ENCODE measurements at places on chromosomes 11 and 22. TPM values are rescaled to one million over a fixed set of nuclear protein-coding genes. Genes with fewer than 3 reads are reported as not detected.

DNA sequence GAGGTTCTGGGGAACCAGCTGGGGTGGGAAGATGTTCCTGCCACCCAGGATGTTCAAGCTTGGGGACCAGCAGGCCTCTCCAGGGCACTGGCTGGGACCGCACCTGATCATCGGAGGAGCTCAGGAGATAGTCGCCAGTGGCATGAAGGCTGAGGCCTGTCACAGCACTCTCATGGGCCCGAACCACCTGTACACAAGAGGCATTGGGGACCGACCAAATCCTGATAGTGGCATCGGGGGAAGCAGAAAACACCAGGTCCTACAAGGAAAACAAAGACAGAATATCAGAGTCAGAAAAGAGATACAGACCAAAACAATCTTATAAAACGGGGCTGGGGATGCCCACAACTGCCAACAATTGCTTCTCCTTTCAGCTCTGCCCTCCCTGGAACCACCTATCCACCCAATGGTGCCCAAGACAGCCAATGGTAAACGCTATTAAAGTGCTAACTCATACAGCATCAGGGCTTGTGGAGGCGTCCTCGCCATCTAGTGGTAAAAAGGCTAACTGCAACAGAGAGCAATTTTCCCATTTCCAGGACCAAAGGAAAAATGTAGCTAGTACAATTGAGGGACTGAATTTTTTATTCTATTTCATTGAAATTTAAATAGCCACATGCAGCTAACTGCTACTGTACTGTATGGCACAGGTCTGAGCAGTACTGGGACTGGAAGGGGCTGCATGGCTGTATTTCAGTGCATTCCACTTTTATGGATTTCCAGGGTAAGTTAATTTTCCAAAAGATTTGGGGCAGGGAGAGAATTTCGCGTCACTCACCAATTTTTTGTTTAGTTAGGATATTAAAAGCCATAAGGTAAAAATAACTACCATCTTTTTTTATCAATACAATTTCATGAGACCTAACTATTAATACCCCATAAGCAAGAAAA, 7.1 kb downstream of the PRPF19 start:
- H3K36me3 ChIP-seq: peaks cover 13% of the 10 kb centered on the region
- H3K4me1 ChIP-seq: peaks cover 9% of the 10 kb centered on the region
- H3K4me3 ChIP-seq: no peak overlapping the region
- H3K27me3 ChIP-seq: no peaks in the 10 kb centered on the region
- peak overlapping the region; percentile 31 for H3K27ac ChIP-seq
- DNase-seq: no peak

PNPLA3 gene
- not detected for total RNA-seq

DNA sequence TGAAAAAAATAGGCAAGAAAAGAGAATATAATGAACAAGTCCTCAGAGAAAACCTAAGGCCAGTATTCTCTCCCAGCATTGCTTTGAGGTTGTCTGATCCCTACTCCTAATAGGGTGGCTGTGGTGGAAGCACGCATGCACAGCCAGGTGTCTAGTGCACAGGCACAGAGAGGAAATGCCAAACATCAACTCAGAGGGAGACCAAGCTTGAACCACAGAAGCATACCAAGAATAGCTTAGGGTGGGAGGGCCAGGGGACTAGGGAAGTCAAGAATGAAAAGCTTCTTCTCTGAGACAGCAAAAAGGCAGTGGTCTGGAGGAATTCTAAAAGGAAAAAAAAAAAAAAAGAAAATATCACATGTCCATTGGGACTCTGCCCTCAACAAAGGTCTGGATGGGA, 244.1 kb upstream of the API5 start:
- DNase-seq: no peak
- no peak overlapping the region for H3K27ac ChIP-seq
- no peaks in the 10 kb centered on the region for H3K36me3 ChIP-seq
- H3K4me1 ChIP-seq: no peaks in the 10 kb centered on the region
- no peak overlapping the region for H3K4me3 ChIP-seq

MMP7 gene
- total RNA-seq: not detected

TMEM86A gene
- 1.7 TPM for total RNA-seq

NUP160 gene
- total RNA-seq: 56.7 TPM

APOA5 gene
- total RNA-seq: not detected

TSPAN32 gene
- 49.5 TPM for total RNA-seq

FGF3 gene
- total RNA-seq: not detected

- H3K27me3 ChIP-seq: peaks cover 52% of the 10 kb centered on the region
- H3K36me3 ChIP-seq: no peaks in the 10 kb centered on the region
- H3K27ac ChIP-seq: no peak overlapping the region
- no peak overlapping the region for H3K4me3 ChIP-seq
These were observed 17.5 kb downstream of the KCNJ5 start for GRCh38 chr11:128908391-128909246.

DNA sequence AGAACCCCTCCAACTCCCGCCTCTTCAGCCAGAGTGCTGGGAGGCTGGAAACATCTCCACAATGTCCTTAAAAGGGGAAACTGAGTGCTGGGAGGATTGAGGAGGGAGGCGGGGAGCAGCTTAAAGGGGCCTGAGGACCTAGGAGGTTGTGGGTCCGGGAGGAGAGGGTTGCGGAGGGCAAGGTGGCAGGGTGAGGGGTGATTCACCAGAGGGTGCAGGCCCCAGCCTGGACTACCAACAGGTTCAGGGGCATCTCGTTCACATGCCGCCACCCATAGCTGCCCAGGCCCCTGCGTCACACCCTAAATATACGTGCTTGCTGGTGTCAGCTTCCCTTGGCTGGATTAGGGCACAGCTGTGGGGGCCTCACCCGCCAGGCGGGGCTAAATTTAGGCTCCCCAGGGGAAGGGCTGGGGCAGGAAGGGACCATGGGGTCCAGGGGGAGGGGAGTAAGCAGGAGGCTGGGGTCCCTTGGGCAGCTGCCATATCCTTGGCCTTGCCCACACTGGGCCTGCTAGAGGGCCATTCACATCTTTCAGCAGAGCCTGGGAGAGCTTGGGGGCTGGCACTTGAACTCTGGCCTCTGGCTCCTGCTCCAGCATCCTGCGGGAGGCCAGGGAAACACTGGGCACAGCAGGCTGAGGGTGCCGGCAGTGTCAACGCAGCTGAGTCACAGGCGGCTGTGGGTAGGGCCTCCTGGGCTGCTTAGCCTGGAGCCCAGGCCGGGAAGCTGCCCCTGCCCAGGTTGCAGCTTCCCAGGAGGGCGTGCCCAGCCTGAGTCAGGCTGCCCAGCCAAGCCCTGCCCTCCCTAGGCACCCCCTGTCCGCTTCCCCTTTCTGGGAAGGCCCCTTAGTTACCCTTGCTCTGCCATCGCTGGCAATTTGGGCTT, 1.3 kb downstream of the EHBP1L1 start:
- DNase-seq: no peak
- peaks cover 14% of the 10 kb centered on the region for H3K36me3 ChIP-seq
- peaks cover 35% of the 10 kb centered on the region for H3K4me1 ChIP-seq
- peak overlapping the region; percentile 88 for H3K4me3 ChIP-seq

SYT8 gene
- not detected for total RNA-seq

FDXACB1 gene
- 3.5 TPM for total RNA-seq

CHRM1 gene
- not detected for total RNA-seq
